Activated T-cell treated with anti-CD3 and anti-CD28 coated beads for 4 hours (primary cell): ENCODE measurements at places on chromosomes 3 and 15.
A peak's percentile ranks its signal among the peaks of the same experiment; 100 is the strongest.

DNA sequence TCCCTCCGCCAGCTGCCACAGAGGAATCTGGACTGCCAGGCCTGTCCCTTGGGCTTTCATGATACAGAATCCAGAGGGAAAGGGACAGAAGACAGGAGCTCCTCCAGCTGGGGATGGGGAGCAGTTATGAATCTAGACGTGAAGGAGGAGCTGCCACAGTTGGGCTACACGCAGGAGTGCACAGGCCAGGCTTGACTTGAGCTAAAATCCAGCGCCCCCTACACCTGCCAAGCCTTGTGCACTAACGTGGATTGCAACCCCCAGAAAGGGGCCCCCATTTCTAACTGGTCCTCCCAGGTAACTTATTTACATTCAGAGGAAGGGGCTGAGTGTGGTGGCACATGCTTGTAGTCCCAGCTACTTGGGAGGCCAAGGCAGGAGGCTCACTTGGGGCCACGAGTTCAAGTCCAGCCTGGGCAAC, 14.3 kb downstream of the KLHL6 start:
- no peak for DNase-seq

DNA sequence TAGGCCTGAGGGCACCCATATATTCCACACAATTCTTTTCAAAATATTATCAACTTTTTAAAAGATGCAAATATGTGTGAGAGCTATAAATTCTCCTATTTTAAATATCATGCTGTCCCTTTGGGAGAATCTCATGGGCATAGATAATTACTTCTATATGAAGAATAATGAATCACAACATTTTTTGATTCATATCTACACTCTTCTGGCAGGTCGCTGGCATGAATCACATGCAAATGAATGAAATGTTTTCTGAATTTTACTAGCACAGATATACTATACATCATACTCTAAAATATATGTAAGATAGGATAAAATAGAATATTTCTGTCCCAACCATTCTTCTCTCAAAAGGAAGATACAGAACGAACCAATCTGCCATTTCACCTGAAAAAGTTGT, 277.7 kb upstream of the KCNH8 start:
- DNase-seq = no peak

DNA sequence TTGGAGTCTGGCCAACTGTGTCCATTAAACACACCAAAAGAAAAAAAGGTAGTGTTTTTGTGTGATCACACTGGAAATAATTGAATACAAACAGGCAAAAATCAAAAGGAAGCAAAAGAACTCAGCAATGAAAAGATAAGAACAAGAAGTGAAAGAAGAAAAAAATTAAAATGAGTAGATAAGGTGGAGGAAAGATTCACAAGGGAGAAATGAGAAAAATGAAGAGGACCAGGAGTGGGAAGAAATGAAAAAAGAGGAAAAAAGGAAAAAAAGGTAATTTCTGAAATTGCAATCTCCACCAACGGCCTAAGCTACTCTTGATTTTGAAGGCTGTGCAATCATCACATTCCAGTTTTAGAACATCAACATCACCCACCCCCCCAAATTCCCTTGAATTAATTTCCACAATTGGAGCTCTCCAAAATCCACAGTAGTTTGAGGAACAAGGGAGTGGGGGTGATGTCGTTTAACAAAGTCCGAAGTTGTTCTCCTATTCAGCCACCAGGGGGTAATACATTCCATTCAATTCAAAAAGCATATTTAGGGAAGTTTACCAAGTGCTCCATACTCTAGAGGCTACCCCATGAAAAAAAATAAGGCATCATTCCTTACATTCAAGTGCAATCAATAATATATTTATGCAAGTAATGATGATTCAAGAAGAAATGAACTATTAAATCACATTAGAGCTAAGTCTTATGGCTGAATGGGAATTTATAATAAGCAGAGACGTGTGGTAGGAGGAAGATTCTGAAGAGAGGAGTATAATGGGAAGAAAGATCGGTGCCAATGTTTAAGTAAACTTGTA, 37.4 kb downstream of the ZNF860 start:
- DNase-seq = no peak

GRCh38 chr15:75916978-75917377, 13.3 kb downstream of the FBXO22 start:
- DNase-seq = no peak

- DNase-seq = no peak
Observed at GRCh38 chr3:111592143-111592542, 3.0 kb downstream of the ZBED2 start.

DNA sequence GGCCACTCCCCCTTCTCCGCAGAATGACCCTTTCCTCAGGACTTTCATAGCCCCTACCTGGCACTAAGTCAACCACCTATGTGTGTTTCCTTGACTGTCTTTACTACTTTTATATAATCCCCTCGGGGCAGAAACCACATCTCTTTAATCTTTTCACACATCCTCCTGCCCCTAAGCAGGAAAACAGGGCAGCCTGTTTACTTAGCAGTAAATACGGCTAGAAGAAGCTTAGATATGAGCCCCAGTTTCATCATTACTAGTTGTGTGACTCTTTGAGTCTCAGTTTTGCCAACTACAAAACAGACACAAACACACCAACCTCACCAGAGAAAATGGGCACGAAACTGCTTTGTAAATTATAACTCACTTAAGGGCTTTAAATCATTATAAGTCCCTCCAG, 98.3 kb downstream of the CYP19A1 start:
- DNase-seq = no peak

- no peak for DNase-seq
Observed at GRCh38 chr3:24316887-24317383, 177.7 kb downstream of the THRB start.

DNA sequence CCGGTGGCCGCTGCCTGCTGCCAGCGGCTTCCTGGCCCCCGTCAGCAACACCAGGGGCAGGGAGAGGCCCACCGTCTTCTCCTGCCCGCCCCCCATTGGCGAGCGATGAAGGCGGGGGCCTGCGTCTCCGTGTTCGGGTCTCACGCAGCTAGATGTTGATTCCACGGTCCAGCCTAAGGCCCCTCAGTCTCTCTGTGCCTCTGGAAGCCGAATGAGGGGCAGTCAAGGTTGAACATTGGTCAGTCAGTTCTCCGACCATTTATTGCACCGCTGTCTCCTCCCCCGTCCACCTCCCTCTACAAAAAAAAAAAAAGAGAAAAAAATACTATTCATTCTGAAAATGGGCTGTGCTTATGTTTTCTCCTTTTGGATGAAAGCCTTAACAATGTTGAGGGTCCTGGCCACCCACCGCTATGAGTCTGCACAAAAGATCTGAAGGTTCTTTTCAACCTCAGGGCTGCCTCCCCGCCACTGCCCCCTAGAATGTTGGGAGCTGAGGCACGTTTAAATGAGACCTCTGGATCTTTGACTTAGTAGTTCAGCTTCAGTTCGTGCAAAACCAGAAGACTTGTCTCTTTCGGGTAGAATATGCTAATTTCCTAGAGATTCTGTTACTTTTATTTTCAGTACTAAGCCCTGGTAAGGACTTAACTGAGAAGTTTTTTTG, 736 bp downstream of the IREB2 start:
- DNase-seq = peak; percentile 5

DNA sequence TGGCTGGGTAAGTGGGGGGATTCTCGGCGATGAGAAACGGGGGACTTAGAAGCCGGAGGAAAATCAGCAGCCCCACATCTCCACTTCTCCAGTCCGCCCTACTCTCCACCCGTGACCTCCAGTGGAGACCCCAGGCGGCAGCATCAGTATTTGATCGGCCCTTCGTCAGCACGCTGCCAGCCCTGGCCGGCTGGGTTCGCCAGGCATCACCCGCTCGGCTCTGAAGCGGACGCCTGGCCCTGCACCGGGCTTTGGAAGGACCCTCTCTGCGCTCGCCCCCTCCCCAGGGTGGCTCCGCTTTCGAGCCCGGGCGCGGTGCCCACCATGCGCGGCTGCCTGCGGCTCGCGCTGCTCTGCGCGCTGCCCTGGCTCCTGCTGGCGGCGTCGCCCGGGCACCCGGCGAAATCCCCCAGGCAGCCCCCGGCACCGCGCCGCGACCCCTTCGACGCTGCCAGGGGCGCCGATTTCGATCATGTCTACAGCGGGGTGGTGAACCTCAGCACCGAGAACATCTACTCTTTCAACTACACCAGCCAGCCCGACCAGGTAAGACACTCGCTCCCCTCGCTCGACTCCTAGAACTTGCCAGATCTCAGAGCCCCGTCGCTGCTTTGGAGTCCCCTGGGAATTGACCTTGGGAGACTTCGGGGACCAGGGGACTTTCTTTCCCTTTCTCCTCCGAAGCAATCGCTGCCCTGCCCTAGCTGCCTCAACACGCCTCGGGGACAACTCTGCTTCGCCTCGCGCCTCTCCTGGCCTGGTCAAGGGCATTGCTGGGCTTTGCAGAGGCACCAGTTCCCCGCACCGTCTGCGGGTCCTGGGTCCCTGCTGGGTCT, 561 bp downstream of the SIDT1 start:
- no peak for DNase-seq

DNA sequence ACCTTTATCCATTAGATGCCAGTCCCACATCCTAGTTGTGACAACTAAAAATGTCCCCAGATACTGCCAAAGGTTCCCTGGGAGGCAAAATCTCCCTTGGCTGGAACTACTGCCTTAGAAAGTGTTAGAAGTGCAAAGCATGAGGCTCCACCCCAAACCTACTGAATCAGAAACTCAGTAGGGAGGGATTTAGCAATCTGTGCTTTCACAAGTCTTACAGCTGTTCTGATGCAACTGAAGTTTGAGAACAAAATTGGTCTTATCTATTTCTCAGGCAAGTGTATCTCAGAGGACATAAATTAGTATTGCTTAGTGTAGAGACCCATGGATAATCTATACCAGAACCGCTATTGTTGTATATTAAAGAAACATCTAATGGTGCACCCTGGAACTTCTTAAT, 70.2 kb downstream of the CLDN1 start:
- DNase-seq = no peak

DNA sequence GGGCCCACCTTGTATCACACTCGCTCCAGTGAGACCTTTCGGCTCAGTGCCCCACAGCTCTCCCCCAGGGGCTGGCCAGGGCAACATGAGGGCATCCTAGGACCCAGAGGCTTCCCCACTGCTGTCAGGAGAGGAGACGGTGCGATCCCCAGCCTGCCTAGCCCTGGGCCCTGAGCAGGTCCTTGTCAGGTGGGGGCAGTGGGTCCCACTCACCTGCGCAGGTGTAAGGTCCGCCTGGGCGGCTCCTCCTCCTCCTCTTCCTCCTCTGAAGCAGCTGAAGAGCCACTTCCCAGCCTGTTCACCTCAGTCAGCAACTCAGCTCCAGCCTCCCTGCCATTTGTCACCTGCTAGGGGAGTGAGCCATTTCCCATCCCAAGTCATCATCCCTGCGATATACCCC, 9.6 kb downstream of the KIF7 start:
- no peak for DNase-seq

GRCh38 chr15:51155016-51155580, 60.4 kb upstream of the TNFAIP8L3 start:
- no peak for DNase-seq

DNA sequence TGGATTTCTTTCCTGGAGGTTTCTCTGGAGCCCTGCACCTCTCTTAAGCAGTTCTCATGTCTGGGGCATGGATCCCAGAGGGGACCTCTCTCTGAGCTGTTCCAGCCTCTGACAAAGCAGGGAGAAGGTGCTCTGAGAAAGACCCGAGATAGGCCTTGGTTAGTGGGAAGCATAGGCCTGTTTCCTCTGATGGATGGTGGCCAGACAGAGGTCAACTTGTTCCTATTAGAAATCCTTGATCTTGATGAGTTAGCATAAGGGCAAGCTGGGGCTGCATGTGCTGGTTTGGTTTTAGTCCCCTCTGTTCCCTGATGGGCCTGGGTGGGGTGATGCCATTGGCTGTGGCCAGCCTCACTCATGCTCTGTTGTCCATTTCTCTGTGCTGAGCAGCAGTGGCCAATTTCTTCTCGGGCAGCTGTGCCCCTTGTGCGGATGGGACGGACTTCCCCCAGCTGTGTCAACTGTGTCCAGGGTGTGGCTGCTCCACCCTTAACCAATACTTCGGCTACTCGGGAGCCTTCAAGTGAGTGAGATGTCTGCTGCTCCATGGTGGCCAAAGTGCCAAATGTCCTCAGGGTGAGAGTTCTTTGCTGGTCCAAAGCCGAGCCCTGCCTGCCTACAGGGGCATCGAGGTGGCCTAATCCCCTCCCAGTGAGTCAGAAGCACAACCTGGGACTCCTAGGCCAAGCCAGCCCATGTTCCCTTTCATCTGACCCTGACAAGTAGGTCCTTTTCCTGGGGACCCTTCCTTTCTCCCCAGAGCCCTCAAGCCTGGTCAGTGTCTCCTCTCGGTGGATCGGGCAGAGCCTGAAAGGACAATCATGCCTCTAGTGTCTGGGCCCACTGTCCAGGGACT, 9.0 kb downstream of the TF start:
- DNase-seq = no peak

DNA sequence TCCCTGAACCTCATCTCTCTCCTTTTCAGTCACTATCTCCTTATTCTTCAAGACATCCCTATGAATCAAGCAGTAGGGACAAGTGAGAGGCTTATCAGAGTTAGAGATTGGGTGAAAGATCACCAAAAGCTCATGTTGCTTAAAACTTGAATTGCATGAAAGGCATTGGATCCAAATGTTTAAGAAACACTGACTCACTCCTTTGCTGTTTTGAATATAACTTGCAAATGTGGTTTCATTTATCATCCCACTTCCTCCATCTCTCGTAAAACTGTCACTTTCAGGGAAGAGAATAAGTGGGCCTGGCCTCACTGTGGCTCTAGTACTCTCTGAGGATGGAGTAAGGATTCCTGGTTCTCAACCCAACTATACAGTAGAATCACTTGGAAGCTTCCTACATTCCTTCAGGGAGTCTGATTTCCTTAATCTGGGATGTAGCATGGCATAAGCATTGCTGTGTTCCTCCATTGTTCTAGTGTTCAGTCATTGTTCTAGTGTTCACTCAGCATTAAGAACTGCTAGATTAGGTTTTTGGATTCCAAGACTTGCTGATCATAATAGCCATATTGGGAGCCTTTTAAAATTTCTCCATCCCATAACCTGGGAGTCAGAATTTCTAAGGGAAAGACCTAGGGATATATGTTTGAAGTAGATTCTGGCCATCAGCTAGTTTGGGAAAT, 171.8 kb downstream of the TMEM108 start:
- DNase-seq = no peak

GRCh38 chr3:151593928-151594327, 133.1 kb upstream of the IGSF10 start:
- no peak for DNase-seq

GRCh38 chr15:90840954-90841353, 27.4 kb upstream of the FURIN start:
- no peak for DNase-seq

DNA sequence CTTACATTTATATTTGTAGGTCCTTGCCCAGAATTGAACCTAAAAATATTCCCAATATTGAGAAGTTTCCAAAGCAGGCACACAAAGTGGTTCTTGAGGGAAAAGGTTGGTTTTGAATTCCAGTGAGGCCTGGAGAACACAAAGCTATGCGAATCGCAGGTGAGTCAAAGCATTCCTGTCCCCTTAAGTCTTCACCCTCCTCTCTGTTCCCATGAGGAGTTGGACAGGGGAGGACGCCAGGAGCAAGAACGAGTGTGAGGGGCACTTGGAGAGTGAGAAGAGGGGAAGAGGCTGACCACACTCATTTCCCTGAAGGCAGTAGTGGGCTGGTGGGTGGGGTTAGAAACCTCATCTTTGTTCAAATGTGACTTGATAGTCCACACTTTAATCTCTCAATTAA, 185.8 kb upstream of the EOMES start:
- no peak for DNase-seq
